ENCODE measurements at places on chromosomes 16 and 17.

DNA sequence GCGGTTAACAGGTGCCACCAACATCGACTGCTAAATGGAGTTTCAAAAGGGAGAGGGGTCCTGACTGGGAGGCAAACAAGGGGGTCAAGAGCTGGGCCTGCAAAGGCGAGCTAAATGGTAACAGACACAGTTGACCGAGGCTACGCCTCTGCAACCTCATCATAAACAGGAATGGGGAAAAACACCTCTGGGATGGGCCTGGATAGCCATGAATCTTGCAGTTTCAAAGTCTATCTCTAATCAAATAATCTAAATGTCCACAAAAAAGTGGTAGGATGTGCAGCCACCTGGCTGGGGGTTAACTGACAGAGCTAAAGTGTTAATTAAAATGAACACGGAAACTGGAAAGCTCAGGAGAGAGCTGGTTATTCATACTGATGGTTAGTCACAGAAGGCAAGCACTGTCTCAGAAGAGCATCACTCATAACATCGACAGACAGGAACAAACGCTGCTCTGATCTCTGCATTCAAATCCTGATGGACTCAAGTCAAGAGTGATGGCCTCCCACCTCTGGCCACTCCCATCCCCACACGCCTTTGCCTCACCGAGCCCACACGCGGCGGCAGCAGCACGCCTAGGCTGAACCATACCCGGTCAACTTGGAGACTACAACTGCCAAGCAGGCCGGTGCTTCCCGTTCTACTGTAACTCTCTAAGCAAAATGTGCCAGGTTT, 56.3 kb downstream of the CREBBP start:
- DNase-seq, result no peak

- no peak for DNase-seq
Observed at GRCh38 chr16:27954191-27954590, 109.3 kb downstream of the GSG1L start.

- DNase-seq, result no peak
Observed at GRCh38 chr16:54955757-54956156, 25.1 kb downstream of the IRX5 start.

- DNase-seq, result no peak
Observed at GRCh38 chr17:35217107-35217506, 22.9 kb upstream of the SLC35G3 start.

GRCh38 chr17:75698659-75699058, 22.6 kb upstream of the ITGB4 start:
- DNase-seq, result no peak

DNA sequence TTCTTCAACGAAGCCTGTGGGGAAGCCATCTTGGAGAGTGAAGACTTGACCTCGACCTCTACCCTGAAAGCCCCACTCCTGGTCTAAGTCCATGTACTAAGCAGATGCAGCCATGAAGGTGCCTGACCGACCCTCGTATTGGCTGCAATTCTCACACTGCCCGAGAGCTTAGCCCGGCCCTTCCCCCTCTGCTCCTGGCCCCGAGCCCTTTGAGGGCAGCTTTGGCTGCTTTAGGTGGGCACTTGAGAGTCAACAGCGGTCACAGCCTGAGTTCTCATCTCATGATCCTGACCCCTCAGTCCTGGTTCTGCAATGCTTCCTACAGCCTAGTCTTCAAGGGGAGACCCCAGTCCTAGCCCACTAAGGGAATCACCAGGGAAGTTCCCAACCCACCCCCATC, 35.9 kb downstream of the SRL start:
- DNase-seq, result no peak

- DNase-seq, result no peak
Observed at GRCh38 chr17:3295632-3296031, 2.5 kb downstream of the OR3A1 start.

DNA sequence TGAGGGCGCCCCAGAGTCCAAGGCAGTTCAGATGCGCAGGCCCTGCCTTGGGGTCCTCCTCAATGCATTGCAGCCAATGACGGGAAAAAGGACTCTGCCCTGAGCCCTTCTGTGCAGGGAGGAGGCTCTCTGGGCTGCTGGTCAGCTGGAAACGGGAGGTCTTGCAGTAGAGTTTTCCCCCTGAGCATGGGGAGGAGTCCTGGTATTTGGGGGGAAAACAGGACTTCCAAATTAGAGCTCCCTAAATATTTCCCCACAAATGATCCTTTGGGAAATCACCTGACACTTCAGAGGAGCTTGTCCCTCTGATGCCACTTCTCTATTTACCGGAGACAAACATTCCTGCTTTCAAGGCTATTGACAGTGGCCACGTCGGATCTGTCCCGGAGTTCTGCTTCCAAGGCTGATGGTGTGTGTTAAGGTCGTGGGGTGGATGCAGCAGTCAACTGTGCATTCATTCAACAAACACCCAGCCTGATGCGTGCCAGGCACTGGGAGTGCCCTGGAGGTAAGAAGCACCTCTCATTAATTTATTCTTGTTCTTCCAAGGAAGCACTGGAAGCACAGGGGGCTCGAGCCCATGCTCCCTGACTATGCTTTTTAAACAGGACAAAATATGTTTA, 73.0 kb upstream of the DNAH17 start:
- no peak for DNase-seq

GRCh38 chr17:5789528-5789927, 205.2 kb upstream of the NLRP1 start:
- peak; percentile 66 for DNase-seq

- no peak for DNase-seq
Observed at GRCh38 chr16:81896902-81897301, 114.4 kb downstream of the SDR42E1 start.

DNA sequence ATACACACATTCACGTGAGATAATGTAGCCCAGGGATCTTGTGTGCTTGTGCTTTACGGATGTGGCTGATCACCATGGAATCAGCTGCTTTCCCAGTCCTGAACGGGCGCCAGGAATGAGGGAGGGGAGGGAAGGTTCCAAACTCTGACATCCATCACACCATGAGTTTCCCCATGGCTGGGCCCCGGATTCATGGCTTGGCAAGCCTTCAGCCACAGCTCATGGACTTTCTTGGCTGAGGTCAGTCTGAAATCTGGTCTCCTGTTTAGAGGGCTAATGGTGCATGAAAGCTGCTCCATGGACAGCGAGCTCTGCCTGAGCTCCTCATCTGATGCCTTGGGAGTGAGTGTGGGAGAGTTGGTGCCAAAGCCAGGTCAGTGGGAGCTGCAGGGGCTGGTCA, 767.6 kb upstream of the EEF2KMT start:
- DNase-seq, result peak; percentile 86

DNA sequence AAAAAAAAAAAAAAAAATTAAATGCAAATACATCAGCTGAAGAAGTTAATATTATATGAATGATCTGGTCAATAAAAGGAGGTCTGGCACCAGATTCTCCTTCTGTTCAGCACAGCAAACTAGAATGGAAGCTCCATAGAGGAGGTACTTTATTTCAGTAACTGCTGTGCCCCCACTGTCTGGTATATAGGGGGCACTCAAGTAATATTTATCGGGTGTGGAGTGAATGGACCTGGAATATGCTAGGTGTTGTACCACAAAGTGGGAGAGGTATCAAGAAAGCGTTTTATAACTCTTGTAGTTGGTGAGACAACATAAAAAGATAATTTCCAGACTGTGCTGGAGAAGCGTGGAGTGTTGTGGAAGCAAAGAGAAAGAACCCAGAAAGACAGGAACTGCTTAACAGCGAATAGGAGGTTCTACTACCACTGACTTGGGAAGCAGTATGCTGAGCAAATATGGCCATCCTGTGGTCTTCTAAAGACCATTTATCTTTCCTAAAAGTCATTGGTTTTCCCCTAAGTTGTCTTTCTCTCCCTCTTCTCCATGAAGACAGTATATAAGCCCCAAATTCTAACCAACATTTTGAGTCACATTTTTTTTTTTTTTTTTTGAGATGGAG, 12.2 kb upstream of the PRKCA start:
- peak; percentile 32 for DNase-seq

- no peak for DNase-seq
Observed at GRCh38 chr16:67163999-67164558, 466 bp upstream of the HSF4 start.

- no peak for DNase-seq
Observed at GRCh38 chr17:15265131-15265530, at the start of gene PMP22. PMP22 (minus strand) TSS chr17:15265326; CDS start chr17:15260727, 4,599 bp downstream.

DNA sequence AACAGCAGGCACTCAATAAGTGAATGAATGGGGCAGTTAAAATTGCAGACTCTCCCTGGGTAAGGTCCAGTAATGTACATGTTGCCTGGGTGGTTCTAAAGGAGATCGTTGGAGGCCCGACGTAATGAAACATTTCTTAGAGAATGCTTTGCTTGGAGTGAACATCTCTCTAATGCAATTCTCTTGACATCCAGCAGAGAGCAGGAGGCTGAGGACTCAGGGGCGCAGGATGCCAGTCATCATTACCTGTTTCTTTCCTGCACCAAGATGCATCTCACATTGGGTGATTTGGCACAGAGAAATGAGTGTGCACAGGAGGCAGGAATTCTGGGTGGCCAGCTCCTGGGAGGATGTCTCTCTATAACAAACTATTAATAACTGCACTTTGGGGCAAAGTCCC, 130.3 kb upstream of the RBBP6 start:
- no peak for DNase-seq

DNA sequence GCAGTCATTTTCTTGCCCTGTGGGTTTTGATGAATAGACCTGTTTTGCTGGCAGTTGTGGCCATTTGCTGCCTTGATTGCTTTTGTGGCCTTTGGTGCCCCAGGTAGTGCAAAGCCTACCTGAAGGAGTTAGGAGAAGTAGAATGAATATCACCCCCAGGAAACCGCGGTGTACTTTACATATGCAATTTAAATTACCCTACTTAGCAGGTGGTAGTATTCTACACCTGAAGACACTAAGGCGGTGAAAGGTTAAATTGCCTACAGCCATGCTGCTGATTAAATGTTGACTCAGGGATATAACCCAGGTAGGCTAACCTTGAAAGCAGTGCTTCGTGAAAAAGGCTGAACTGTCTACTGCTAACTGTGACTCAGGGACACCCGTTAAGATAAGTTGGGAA, 27.2 kb upstream of the WWOX start:
- DNase-seq, result no peak

GRCh38 chr16:89478576-89479221, 11.7 kb downstream of the ANKRD11 start:
- DNase-seq, result no peak

DNA sequence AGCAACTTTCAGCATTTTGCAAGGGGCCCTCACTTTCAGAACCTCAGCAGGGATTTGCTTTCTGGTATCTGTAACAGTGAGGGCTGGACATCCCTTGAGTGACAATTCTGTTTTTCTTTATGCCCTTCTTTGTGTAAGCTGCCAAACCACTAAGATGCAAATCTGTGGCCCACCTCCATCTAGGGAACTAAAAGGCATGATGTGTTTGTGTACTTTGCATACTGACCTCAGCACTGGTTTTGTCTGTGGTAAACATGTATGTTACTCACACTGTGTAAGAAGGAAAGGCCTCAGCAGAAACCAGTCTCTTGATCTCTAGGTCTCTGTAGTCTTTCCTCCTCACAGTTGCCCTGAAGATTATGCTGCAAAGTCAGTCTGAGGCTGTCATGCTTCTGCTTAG, 396.6 kb upstream of the DYNLRB2 start:
- DNase-seq, result no peak

GRCh38 chr17:9052921-9053320, 31.6 kb downstream of the NTN1 start:
- DNase-seq, result no peak

- DNase-seq, result no peak
Observed at GRCh38 chr17:38627957-38628356, 22.2 kb upstream of the SRCIN1 start.

DNA sequence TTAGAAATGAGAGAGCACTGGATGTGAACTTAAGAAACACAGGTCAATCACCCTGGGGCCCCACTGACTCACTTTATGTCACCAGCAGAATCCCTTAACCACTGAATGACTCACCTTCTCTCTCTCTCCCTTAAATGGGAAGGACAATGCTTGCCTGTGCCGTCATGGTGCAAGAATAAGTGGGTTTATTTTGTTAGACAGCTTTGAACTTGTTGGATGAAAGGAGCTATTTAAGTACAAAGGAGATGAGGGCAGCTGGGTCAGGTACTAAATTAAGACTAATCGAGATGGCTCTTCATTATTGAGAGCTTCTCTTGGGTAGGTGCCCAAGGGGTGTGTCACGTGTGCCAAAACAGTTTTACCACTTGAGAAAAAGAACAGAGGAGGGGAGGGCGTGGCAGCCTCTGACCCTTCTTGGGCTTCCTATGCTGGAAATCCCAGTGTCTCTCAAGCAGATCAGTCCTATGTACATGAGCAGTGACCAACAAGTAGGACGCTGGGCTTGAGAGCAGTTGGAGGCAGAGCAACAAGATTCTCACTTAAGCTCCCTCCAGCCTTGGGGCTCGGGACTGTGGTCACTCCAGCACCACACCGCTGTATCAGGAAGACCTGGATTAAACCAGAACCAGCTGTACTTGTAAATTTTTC, 6.7 kb upstream of the KRT31 start:
- no peak for DNase-seq

DNA sequence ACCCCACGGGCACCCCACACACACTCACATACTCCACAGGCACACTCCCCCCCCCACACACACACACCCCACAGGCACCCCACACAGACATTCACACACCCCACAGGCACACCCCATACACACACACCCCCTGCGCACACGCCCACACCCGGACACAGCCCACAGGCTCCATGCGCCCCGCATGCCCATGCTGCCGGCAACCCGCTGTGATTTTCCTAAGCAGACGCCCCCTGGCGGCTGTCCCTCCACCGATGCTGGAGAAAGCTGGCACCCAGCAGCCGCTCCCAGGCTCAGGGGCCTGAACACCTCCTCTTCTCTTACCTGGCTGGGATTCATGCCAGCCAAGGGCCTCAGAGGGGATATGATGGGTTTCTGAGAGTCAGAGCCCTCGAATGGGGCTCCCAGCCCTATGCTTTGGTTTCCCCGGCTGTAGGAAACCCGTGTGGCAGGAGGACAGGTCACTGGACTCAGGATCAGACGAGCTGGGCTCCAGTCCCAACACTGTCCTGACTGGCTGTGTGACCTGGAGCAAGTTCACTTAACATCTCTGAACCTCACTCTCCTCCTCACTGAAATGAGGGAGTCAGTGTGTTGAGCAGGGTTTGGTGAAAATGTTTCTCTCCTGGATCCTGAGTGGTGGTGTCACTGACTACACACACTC, 19.6 kb upstream of the TNFRSF13B start:
- peak; percentile 88 for DNase-seq

All from kidney (tissue), 22 donors.